Epithelial cell of proximal tubule (primary cell): ENCODE measurements at places on chromosomes 16 and 17.

GRCh38 chr16:57134982-57135381, 42.6 kb downstream of the CPNE2 start:
- no peak for DNase-seq

GRCh38 chr17:19706791-19707727, 9.3 kb downstream of the SLC47A2 start:
- DNase-seq, result no peak

- no peak for DNase-seq
Measured at GRCh38 chr17:38735161-38735997, 5.2 kb downstream of the CISD3 start.

DNA sequence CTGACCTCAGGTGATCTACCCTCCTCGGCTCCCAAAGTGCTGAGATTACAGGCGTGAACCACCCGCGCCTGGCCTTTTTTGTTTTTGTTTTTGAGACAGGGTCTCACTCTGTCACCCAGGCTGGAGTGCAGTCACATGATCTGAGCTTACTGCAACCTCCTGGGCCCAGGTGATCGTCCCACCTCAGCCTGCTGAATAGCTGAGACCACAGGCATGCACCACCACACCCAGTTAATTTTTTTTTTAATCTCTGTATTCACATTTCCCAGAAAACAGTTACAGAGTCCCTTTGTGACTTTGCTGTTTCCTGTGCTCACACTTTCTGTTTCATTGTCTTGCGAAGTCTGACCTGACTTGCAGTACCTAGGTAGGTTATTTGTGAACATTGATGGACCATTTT, 2.7 kb downstream of the CLUAP1 start:
- DNase-seq, result no peak

DNA sequence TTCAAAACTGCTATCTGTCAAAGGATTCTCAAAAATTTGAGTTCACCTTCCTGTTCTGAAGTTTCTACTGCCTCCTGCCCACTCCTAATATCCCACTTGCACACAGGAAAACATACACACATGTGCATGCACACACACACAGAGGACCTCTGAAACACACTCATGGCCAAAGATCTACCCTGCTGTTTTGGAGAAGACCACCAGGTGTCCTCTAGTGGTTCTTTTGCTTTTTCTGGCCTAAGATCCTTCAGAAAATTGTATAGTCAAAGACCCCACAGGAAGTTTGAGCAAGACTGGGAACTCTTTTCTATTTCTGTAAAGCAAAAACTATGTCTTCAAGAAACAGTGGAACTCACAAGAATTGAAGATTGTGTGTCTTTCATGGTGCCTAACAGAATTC, 90.2 kb downstream of the CDH8 start:
- no peak for DNase-seq

GRCh38 chr17:41737680-41738023, 3.2 kb upstream of the HAP1 start:
- DNase-seq, result no peak

DNA sequence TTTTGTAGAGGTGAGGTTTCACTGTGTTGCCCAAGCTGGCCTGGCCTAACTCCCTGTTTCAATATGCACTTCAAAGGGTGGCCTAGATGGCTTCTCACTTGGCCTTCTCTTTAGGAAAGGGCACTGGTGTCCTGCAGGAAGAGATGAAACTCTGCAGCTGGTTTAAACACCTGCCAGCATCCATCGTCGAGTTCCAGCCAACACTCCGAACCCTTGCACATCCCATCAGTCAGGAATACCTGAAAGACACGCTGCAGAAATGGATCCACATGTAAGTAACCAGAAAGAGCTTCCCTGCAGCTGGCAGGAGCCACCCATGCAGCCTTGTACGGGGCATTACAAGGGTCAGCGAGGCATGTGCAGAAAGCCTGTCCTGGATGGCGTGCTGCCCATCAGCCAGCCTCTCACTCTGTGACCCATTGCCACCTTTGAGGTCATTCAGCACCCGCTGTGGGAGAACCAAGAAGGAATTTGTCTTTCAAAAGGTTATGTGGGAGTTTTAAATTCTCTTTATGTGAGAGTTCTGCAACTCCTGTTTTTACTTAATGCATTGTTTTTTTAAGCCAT, 7.0 kb downstream of the COG1 start:
- no peak for DNase-seq

DNA sequence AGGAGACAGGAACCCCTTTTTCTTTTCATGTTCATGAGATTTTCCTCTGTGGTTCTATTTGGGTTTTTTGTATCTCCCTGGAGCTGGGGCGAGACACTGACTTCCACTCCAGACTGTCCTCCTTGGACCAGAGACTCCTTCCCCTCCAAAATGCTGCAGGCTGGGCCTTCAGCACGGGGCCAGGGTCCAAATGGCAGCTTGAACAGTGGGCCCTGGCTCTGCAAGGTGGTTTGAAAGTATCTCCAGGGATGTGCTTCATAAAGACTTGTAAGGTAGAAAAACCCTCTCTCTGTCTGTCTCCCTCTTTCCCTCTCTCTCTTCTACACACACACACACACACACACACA, 236.1 kb downstream of the ZNF423 start:
- DNase-seq, result no peak

- peak; percentile 47 for DNase-seq
Measured at GRCh38 chr17:69448431-69449102, 34.1 kb downstream of the MAP2K6 start.

DNA sequence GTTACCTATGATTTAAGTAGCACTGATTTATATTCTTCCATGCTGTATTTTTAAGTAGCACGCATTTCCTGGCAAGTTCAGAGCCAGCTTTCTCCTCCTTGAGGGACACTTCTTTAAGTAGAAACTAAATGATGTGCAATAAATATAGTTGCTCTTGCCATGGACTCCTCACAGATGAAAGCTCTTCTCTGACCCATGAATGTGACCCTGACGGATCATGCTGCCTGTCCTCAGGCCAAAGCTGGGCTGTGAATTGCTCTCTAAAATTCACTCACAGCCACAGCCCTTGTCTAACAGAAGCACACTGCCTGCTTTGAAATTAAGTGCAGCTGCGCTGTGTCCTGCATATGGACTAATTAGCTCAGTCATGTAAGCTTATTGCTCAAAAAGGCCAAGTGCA, 438.8 kb downstream of the PMP22 start:
- no peak for DNase-seq

DNA sequence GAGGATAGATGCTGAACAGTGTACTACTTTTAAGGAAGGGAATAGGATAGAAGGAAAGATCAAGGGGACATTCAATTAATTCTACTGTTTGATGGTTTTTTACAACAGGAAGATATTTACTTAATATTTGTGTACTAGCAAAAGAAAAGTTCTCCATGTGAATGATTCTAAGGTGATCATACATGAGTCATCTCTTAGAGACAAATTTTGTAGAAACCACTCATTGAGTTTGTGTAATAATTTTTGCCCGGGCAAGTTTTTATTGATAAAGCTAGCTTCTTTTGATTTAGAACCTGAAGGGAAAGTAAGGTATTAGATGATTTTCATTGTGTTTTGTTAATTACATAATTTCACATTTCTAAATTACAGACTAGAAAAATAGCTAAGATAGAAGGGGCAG, 172.8 kb upstream of the PSMD7 start:
- DNase-seq, result no peak

DNA sequence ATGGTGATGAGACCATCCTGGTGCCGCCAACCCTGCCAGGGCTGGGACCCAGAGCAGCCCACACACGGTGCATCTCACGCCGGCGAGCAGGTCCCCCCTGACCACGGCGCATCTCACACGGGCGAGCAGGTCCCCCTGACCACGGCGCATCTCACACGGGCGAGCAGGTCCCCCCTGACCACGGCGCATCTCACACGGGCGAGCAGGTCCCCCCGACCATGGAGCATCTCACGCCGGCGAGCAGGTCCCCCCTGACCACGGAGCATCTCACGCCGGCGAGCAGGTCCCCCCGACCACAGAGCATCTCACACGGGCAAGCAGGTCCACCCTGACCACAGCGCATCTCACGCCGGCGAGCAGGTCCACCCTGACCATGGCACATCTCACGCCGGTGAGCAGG, 59.2 kb downstream of the MRM3 start:
- DNase-seq, result no peak

DNA sequence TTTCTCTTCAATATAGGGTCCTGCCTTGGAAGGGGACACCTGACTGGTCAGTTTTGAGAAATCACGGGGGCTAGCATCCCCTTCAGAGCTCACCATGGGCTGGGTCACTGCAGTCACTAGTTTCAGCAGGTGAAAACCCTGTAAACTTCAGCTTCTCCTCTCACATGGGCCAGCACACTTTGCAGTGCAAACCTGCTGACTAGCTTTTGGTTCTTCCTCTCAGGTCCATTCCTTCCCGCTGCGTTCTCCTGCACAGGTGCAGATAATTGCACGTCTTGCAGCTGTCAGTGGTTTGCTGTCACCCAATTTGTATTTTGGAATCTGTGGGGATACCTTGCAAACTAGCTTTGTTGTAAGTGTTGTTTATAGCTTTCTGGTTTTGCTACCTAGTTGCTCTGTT, 95.1 kb downstream of the LYRM1 start:
- DNase-seq, result no peak

DNA sequence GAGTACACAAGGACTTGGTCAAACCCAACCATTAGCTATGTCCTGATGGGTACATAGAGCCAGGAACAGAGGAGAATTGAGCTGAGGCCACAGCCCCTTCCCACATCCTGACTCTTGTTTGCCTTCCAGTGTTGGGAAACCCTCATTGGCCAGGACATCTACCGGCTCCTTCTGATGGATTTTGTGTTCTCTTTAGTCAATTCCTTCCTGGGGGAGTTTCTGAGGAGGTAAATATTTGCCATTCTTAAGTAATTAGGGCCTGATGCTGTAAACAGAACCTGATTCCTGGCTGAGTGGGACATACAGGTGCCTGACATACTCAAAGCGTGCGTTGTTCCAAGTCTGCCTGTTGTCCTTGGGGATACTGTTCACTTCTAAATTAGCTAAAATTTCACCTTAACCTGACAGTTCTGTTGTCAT, 42.6 kb downstream of the GDE1 start:
- DNase-seq, result no peak

DNA sequence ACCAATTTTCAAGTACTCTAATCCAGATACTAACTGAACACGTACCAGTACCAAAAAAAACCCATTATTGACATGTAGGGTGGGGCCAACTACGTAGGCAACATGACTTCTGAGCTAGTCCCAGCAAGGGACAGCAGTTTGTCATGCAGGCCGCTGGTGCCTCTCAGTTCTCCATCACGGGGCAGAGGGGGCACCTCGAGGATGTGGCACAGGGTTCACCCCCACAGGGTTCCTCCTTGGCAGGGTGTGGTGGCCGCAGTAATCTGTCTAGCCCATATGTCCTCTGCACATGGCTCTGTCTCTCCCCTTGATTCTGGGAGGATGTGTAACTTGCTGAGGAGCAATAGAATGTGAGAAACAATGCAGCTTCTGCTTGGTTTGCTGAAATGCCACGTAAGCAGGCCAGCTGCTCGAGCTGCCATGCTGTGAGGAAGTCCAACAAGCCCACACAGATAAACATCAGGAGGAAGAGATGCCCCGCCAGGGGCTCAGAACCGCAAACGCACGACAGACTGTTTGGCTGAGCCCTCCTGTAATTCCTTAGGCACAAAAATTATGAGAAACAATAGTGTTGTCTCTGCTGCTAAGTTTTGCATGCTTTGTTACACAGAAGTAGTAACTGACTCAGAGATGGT, 62.4 kb downstream of the NT5M start:
- no peak for DNase-seq

GRCh38 chr17:56604691-56605290, 11.3 kb downstream of the NOG start:
- DNase-seq, result no peak

DNA sequence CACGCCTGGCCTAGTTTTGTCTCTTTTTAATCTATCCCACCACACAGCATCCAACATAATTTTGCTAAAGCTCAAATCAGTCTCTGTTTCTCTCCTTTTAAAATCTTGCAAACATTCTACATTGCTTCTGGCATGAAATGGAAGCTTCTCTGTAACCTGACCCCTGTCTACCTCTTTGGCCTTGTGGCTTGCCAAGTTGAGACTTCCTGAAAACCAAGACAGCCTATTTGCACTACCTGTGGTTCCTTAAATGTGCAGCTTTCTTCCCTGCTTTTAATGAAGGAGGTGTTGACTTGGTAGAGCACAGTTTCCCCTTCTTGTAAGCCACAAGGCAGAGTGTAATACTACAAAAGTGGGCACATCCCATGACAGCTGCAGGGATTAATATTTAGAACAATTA, 6.0 kb upstream of the CCL3 start:
- no peak for DNase-seq

- no peak for DNase-seq
Measured at GRCh38 chr17:68424203-68424602, 33.1 kb downstream of the WIPI1 start.

- peak; percentile 69 for DNase-seq
Measured at GRCh38 chr16:85891033-85891775, 7.8 kb upstream of the IRF8 start.

GRCh38 chr17:17837966-17838962, 1.5 kb upstream of the SREBF1 start:
- no peak for DNase-seq

GRCh38 chr16:25212636-25213035, 4.1 kb upstream of the AQP8 start:
- no peak for DNase-seq

- no peak for DNase-seq
Measured at GRCh38 chr16:64996641-64997040, 125.2 kb downstream of the CDH11 start.

- DNase-seq, result no peak
Measured at GRCh38 chr16:12432136-12432535, 371.6 kb downstream of the CPPED1 start.

DNA sequence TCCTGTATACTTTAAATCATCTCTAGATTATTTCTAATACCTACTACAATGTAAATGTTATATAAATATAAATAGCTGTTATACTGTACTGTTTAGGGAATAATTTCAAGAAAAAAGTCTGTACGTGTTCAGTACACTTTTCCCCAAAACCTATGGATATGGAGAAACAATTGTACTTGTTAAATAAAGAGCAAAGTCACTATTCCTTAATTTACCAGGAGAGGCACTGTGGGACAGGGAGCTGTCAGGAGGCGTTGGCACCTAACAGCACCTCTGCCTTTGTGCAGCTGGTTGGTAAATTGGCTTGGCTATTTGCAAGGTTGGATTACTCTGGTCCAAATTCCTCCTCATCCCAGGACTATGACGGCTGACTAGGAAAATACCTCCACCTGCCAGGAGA, 28.0 kb downstream of the CRHR1 start:
- no peak for DNase-seq

- no peak for DNase-seq
Measured at GRCh38 chr17:75064460-75064859, 17.4 kb downstream of the KCTD2 start.
